Psoas muscle (tissue), 8 donors: ENCODE measurements at places on chromosomes 7 and 10. TPM values are rescaled to one million over a fixed set of nuclear protein-coding genes. Genes with fewer than 3 reads are reported as not detected.

DNA sequence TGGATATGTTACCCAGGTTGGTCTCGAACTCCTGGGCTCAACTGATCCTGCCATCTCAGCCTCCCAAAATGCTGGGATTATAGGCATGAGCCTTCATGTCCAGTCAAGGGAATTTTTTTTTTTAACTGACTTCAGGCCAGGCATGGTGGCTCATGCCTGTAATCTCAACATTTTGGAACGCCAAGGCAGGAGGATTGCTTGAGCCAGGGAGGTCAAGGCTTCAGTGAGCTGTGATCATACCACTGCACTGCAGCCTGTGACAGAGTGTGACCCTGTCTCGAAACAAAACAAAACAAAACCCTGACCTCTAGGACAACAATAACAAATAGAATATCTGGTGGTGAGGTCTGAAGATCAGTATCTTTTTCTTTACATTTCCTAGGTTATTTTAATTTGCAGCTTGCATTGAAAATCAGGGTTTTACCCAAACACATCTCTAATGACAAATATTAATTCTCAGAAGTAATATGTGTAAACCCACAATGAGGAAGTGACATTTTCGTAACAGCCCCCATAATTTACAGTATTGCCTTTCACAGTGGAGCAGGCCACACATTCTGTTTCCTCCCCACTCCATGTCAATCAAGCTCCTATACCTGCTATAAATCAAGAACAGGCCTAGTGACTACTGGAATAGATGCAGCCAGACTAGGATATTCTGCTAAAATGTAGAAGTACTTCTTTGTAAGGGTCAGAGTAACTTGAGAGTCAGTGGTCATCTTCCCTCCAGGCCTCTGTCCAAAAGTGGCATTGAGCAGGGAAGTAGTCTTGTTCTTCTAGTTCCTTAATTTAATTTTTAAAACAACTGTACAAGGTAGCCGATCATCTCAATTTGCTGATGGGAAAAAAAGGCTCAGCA is 43.3 kb upstream of the ECHDC3 start:
- no peaks in the 10 kb centered on the region for H3K27me3 ChIP-seq
- no peak overlapping the region for H3K27ac ChIP-seq
- no peaks in the 10 kb centered on the region for H3K36me3 ChIP-seq
- no peaks in the 10 kb centered on the region for H3K4me1 ChIP-seq

DNA sequence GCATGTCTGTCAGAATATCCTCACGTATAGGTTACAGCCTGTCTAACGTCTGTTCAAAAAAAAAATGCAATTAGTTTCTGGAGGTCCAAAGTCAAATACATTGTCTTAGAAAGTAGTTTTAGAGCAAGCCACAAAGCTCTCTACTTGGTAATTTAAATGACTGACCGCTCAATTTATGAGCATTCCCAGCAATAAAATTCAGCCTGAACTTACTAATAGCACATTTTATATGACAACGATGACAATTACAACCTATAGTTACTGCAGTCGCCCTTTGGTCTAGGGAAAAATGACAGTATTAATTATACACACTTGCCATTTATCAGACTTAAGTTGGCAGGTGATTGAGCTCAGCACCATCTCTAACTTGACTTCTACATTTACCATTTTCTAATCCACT is 425.8 kb upstream of the STEAP1 start:
- no peak for DNase-seq
- no peak overlapping the region for H3K27ac ChIP-seq

The TAF5 gene
- total RNA-seq: 3.8 TPM

The ELFN1 gene
- total RNA-seq: 0.64 TPM

DNA sequence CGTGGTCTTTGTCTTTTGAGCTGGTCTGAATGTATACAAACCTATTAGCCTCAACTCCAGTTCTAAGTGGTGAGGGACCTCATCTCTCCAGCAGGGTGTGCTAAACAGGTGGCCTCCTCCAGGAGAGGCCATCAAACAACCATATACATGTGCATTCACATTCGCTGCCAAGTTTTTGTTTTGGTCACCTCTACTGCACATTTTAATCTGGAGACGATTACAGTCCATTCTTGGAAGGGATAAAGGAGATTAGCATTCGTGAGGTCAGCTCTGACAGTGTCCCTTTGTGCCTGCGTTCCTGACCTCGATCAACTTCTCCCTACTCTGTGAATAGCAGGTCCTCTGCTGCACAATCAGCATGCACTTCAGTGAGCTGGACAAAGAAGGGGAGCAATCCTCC is 60.8 kb downstream of the RHOBTB1 start:
- H3K27me3 ChIP-seq: no peaks in the 10 kb centered on the region
- H3K27ac ChIP-seq: peak overlapping the region; percentile 66
- DNase-seq: no peak
- H3K4me1 ChIP-seq: peaks cover 41% of the 10 kb centered on the region

DNA sequence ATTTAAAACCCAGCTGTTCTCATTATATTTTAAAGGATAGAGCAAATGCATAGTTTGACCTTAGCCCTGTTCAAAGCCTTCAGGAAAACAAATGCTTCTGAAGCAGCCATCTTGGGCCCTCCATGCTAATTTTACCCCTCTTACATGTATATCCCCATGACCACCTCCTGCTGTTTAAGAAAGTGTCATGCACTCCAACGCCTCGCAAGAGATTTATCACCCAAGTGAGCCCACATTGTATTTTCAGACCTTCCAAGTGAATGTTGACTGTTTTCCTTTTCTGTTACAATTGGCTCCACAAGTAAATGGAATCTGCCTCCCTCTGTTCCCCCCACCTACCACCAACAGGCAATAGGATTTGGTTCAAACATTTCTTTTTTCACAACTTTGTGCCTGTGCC is 5.3 kb downstream of the TMEM72 start:
- DNase-seq: no peak
- H3K27ac ChIP-seq: no peak overlapping the region
- H3K4me1 ChIP-seq: no peaks in the 10 kb centered on the region
- no peaks in the 10 kb centered on the region for H3K27me3 ChIP-seq
- H3K4me3 ChIP-seq: no peak overlapping the region
- H3K36me3 ChIP-seq: no peaks in the 10 kb centered on the region

The EIF5AL1 gene
- total RNA-seq: 0.27 TPM

DNA sequence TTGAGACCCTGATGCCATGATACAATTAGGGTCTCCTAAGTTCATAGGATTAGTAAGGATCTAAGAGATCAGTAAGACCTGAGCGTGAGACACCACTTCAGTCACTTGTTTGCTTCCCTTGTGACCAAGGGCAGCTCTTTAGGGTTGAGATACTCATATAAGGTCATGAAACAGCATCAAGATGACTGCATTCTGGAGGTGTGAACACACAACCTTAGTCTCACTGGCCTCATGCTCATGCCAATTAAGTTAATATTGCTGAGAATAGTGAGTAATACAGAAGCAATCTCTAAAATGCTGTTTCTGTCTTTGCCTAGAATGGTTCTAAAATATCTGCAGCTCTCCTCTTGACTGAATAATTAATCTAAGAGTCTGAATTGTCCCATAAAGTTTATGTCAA is 39.6 kb upstream of the KLHL7 start:
- no peak overlapping the region for H3K4me3 ChIP-seq
- no peaks in the 10 kb centered on the region for H3K4me1 ChIP-seq
- no peaks in the 10 kb centered on the region for H3K27me3 ChIP-seq
- no peak for DNase-seq
- no peaks in the 10 kb centered on the region for H3K36me3 ChIP-seq
- H3K27ac ChIP-seq: no peak overlapping the region

DNA sequence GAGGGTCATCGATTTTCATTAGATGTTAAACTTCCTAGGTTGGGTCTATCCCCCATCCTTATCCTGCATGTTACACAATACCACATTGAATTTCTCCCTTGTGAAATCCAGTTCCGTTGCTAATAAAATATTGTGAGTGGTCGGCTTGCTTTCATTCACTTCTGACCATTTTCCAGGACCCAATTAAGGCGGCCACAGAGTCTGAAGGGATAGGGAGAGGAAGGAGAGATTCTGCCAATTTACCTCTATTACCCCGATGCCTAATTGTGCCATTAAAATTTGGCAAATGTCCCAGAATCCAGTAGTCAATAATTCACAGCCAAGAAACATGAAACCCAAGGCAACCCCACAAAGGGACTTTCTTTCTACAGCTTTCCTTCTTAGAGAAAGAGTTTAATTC is 129.9 kb downstream of the IPMK start:
- H3K36me3 ChIP-seq: no peaks in the 10 kb centered on the region
- no peak overlapping the region for H3K27ac ChIP-seq
- no peak overlapping the region for H3K4me3 ChIP-seq
- H3K4me1 ChIP-seq: no peaks in the 10 kb centered on the region
- DNase-seq: no peak

GRCh38 chr7:86949052-86949778 is 110.2 kb downstream of the ELAPOR2 start:
- no peak overlapping the region for H3K27ac ChIP-seq
- no peak overlapping the region for H3K4me3 ChIP-seq
- no peak for DNase-seq
- H3K4me1 ChIP-seq: no peaks in the 10 kb centered on the region
- H3K27me3 ChIP-seq: no peaks in the 10 kb centered on the region

- H3K4me3 ChIP-seq: no peak overlapping the region
- no peak for DNase-seq
- H3K4me1 ChIP-seq: peaks cover 8% of the 10 kb centered on the region
- no peaks in the 10 kb centered on the region for H3K36me3 ChIP-seq
These were observed 167.0 kb upstream of the CDK1 start for GRCh38 chr10:60611291-60611747.

DNA sequence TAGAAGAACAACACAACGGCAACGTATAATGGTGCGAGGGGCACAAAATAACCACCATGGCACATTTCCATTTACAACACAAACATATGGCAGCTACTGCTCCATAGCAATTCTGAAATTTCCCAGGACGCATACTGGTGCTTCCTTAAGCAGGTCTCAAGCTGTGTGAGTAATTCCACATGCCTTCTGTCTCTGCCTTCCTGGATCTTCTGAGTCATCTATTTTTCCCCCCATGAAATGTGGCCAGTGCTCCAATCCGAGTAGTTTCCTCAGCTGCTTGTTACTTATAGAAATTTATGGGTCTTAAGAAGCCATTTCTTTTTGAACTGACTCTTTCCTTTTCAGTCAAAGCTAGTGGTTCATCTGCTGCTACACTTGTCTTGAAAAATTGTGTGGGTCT is 256.6 kb upstream of the KLF6 start:
- no peaks in the 10 kb centered on the region for H3K4me1 ChIP-seq
- H3K4me3 ChIP-seq: no peak overlapping the region
- H3K27me3 ChIP-seq: no peaks in the 10 kb centered on the region

- peaks cover 9% of the 10 kb centered on the region for H3K27me3 ChIP-seq
- no peak overlapping the region for H3K4me3 ChIP-seq
- H3K27ac ChIP-seq: no peak overlapping the region
These were observed 125.2 kb upstream of the CARD11 start for GRCh38 chr7:3168869-3169268.

GRCh38 chr10:6473430-6473829 is 106.6 kb downstream of the PRKCQ start:
- peak overlapping the region; percentile 77 for H3K27ac ChIP-seq
- no peak for DNase-seq
- H3K36me3 ChIP-seq: peaks cover 22% of the 10 kb centered on the region

The SHTN1 gene
- 1.2 TPM for total RNA-seq

The ZNF239 gene
- 5.3 TPM for total RNA-seq

The TMEM229A gene
- not detected for total RNA-seq

- H3K27ac ChIP-seq: no peak overlapping the region
- H3K27me3 ChIP-seq: no peaks in the 10 kb centered on the region
- DNase-seq: peak; percentile 31
- H3K36me3 ChIP-seq: no peaks in the 10 kb centered on the region
These were observed 230.8 kb downstream of the ELFN1 start for GRCh38 chr7:1900847-1901246.

DNA sequence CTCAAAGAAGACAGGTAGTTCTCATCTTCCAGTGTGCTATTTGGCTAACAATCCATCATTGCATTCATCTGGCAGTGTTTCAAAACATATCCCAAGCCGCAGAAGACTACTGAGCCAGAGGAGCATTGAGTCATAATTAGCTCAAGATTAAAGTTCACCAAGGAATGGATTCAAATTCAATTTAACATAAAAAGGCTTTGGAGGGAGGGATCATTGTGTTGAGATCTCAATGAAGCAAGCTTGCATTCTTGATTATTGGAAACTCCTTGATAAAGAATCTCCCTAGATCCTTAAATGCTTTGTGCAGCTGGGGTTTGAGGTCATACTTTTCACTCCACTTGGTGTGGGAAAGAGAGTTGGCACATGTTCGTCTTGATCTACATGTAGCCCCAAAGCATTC is 142.8 kb upstream of the SEMA3A start:
- H3K4me1 ChIP-seq: no peaks in the 10 kb centered on the region
- no peaks in the 10 kb centered on the region for H3K36me3 ChIP-seq
- no peak for DNase-seq
- H3K4me3 ChIP-seq: no peak overlapping the region
